Naive thymus-derived CD8-positive, alpha-beta T cell (primary cell): ENCODE measurements at places on chromosomes 12 and 14. TPM values are rescaled to one million over a fixed set of nuclear protein-coding genes. Genes with fewer than 3 reads are reported as not detected.

GRCh38 chr12:113940357-113941207 lies 25.5 kb downstream of the RBM19 start:
- DNase-seq = no peak

DNA sequence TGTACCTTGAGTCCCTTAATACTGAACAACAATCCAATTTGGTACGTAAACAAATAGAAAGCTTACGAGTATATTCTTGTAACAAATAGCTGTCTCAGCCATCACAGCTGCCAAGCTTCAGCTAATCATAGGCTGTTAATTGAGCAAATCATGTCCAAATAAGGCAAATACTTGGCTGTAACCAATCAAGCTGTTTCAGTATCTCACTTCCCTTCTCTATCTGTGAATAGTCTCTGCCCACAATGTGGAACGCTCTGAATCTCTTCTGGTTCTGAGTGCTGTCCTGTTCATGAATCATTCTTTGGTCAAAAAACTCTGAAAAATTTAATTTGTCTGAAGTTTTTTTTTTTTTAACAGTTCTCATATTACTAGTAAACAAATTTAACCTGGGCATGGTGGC lies 5.8 kb upstream of the NEMF start:
- no peak for DNase-seq

- no peak for DNase-seq
These were observed 70.3 kb downstream of the ACTN1 start for GRCh38 chr14:68908803-68909202.

DPPA3 gene
- not detected for total RNA-seq

DNA sequence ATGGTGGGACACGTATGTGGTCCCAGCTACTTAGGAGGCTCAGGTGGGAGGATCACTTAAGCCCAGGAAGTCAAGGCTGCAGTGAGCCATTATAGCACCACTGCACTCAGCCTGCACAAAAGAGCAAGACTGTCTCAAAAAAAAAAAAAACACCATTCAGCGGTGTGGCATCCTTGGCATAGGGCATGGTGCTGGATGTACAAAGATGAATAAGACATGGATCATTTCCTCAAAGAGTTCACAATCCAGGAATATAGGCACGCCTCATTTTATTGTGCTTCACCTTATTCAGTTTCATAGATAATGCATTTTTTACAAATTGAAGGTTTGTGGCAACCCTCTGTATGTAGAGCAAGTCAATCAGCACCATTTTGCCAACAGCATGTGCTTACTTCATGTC lies 6.4 kb downstream of the CINP start:
- no peak for DNase-seq

DNA sequence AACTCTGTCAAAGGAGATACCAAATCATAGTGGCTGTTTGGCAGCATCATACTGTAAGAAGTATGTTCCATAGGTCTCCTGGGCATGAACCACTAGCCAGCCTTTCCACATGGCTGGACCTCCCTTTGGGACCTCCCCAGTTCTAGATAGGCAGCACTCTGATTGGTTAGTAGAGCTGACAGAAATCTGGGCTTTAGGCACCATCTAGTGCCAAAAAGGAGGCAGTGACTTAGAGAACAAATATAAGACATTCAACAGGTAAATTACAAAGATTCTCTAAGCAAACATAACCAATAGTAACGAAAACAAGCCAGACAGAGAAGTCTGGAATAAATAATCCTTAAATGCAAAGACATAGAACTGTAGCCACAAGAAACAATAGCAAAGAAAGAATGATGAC lies 148.0 kb upstream of the PDE3A start:
- DNase-seq = no peak

DNA sequence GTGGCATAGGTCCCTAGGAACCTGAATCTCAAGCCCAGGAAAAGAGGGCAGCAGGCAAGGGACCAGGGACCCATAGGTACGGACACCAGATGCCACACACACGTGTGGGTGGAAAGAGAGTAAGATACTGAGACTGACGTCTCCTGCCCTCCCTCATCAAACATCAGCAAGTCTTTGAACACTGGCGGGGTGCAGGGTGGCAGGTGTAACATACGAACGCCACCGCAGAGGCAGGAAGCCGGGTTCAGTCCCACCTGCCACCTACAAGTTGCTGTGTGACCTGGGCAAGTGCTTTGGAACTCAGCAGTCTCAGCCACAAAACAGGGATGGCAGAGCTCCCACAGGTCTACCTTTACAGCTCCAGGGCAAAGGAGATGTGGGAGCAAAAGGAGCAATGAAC lies 11.1 kb downstream of the ACTN1 start:
- DNase-seq = peak; percentile 81

- no peak for DNase-seq
These were observed 160.7 kb upstream of the TMTC1 start for GRCh38 chr12:29944269-29945000.

- DNase-seq = no peak
These were observed 308.7 kb upstream of the ATP2B1 start for GRCh38 chr12:90017316-90017715.

PLD4 gene
- 2.2 TPM for total RNA-seq

GRCh38 chr12:113473942-113474341 lies 2.3 kb upstream of the LHX5 start:
- no peak for DNase-seq

DNA sequence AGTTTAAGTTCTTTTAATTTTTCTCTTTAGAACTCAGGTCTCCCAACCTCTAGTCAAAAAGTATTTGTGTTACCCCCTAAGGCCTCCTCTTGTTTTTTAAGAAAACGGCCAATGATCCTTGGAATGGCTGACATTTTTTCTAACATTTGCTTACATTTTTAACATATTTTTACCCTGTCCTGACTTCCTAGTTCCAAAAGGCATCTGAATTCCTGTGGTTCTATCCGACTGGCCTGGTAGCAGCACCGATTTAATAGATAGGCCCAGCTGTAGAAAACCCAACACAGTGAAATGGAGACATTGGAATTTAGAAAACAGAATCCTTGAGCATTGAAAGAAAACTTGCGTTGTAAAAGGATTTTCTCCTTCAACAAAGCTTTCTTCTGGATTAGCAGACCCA lies 134.7 kb upstream of the GSC start:
- no peak for DNase-seq

GRCh38 chr12:102811110-102811737 lies 105.8 kb downstream of the PAH start:
- no peak for DNase-seq

GRCh38 chr12:131733874-131734273 lies 23.0 kb downstream of the SFSWAP start:
- DNase-seq = no peak

GRCh38 chr14:61188196-61188595 lies 92.9 kb downstream of the TMEM30B start:
- DNase-seq = no peak

GRCh38 chr14:46840944-46841720 lies 189.6 kb upstream of the RPL10L start:
- no peak for DNase-seq

DNA sequence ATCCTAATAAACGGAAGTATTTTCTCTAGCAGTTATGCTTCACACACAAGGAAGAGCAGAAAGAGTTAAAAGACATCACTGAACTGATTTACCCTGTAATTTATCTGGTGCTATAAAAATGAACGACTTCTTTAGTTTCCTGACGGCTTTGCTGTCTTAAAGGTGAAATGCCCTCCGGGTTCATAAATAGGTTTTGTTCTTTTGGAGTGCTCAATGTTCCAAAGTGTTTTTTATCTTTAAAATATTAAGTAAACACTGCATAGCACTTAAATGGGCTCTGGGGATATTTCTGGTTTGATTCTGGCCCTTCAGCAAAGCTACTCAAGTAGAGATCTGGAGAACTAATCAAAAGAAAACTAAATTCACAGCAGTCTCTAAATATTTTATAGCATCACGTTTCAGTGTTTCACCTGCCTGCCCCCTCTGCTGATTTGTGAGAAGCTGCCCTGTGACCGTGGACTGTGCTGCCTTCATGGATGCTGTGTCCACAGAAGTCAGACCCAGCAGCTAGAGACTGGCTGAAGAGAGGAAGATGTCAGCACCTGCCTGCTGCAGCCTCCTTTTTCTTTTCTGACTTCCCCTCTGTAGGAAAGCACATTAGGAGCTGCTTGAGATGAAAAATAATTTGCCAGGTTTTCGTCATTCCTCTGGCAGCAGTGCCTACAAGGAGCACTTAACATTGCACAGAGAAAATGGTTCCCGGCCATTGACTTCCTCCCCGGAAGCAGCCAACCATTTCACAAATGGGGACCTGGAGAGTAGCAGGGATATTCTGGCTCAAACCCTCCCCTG lies 205.1 kb upstream of the FSCB start:
- no peak for DNase-seq

DNA sequence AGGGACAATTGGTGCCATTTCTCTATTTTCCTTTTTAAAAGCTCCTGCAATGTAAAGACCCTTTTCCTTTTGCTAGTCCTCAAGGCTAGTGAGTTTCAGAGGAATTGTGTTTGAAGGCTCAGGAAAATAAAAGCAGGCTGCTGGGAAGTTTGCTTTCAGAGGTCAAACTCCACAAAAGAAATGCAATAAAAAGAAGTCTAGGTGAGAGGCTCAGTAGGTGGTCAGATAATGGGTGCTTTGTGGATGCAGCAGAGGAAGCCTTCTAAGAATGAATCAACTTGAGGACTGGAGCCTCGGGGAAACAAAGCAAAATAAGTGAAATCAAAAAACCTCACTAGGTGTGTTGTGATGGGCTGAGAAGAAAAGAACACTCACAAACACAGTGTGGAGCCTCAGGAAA lies 10.3 kb downstream of the CCDC175 start:
- no peak for DNase-seq

EPS8 gene
- total RNA-seq = 1.1 TPM

CD27 gene
- 149 TPM for total RNA-seq

- DNase-seq = no peak
These were observed 85.1 kb downstream of the DERA start for GRCh38 chr12:15996254-15996653.

CCDC88C gene
- total RNA-seq = 322 TPM

DNA sequence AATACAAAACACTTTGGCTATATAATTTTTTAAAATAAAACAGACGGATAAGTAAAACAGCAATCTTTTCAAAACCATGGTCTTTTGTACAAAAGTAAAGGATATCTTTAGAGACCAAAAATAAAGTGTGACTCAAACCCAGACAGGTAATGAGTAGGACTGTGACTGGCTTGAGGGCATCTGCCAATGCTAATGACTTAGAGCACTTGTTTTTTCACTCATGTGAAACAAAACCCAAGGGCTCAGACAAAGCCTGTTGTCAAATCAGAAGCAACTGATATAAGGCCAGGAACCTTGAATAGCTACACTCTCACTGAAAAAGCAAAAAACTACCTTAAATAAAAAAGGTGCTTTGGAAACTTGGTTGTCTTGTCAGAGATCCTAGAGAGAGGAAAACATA lies 357.4 kb downstream of the TMEM117 start:
- no peak for DNase-seq

DNA sequence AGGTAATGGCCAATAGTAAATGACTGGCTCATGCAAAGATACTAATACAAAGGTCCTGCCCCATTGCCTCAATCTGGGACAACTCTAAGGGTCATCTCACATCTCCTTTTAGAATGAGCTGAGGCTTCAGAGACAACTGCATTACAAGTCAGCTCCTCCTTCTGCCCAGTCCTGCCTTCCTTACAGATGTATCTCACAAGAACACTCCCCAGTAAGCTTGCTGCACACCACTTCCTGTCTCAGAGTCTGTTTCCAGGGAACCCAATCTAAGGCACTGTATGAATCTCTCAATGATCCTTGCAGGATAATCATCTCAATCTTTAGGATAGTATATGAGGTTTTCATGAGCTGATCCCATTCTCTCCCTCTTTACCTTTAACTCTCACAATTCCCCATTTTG lies 57.8 kb upstream of the ZDHHC17 start:
- DNase-seq = no peak

KMT2D gene
- 134 TPM for total RNA-seq

TGM1 gene
- total RNA-seq = 6.5 TPM

- DNase-seq = no peak
These were observed 44.7 kb upstream of the SINHCAF start for GRCh38 chr12:31370531-31371255.

DNA sequence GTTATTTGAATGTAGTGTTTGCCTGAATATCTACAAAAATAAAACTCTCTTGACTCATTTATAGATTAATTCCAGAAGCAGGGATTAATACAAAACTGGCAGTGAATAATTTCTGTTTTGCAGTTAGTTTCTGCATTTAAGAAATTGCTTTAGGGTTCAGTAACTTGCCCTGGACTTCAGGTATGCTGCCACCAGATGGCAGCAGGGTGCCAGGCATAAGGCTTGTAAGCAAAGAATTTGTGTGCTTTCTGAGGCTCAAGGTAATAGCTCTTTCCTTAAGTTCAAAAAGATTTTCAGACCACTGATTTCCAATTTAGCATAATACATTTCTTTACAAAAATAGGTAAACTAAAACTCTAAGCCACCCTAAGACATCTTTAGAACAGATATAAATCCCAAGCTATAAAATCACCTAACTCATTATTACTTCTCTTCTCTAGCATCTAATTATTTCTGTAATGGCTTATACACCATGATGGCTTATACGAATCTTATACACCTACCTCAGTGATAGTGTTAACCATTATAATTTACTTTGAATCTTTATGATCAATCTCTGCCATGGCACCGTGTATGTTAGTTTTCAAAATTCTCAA lies 398.3 kb downstream of the APAF1 start:
- no peak for DNase-seq

DNA sequence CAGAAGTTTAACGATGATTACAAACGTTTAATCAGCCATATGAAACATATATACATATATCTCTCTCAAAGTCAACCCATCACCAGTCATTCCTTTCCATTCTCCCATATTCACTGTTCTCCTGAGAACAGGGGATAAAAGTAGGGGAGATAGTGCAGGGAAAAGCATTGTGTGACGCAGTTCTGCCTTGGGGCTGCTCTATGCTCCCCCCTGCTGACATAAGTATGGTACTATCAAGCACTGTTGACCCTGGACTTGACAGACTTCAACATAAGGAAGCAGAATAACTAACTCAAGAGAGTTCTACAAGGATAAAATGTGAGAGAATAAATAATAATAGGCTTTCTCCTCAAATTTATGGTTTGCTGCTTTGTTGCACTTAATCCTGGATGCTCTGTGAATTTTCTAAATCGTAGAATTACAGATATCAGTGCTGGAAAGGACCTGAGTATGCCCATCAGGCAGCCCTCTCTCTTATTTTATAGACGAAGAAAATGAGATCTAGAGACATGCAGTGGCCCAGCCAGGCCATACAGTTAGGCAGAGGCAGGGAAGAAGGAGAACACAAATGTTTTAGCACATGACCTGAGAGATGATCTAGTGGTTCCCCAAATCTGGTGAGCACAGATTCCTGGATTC lies 87.2 kb downstream of the SCN8A start:
- DNase-seq = peak; percentile 0

- DNase-seq = no peak
These were observed 845 bp downstream of the GIT2 start for GRCh38 chr12:109995361-109995685.

BICDL1 gene
- 147 TPM for total RNA-seq

DNA sequence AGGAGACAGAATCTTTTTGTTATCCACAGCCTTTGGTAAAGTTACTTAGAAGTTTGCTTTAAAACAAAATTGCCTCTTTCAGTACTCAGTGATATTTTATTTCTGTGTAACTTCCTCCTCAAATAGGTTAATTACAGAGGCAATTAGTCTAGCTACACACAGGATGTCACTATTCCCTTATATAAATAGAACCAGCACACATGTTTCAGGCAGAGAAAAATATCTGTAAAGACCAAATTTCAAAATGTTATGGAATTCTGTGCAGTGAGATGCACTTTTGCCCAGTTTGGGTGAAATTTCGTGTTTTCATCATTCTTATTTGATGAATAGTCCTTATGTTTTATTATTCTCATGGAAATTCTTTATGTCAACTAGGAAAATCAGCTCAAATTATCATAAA lies 410.6 kb upstream of the SOX5 start:
- DNase-seq = no peak

C12orf54 gene
- total RNA-seq = not detected

- no peak for DNase-seq
These were observed 34.6 kb downstream of the RBM19 start for GRCh38 chr12:113931517-113931916.
